Esophagus muscularis mucosa (tissue), 4 donors: ENCODE measurements at places on chromosomes 13 and 19. TPM values are rescaled to one million over a fixed set of nuclear protein-coding genes. Genes with fewer than 3 reads are reported as not detected.
A peak's percentile ranks its signal among the peaks of the same experiment; 100 is the strongest.

The RGS9BP gene
- 5.5 TPM for total RNA-seq

DNA sequence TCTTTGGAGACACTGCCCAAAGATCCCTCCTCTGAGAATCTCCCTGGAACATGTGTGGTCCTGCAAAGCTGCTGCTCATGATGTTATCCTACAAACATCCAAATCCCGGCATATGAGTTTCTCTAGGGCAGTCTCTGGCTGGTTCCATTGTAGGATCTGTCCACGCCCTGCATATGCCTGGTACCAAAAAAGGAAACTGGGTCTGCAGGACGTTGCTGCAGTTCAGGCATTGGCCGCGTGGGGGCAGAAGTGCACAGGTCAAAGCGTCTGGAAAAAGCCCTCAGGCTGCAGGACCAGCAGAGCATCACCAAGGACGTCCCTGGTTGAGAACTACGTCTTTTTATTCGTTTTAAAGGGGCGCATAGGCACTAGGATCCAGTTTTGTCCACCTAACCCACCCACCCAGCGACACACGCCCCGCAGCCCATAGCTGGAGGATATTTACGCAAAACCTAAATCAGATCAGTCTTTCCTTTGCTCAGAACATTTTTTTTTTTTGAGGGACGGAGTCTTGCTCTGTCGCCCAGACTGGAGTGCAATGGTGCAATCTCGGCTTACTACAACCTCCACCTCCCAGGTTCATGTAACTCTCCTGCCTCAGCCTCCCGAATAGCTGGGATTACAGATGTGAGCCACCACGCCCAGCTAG lies 12.9 kb upstream of the ZNF564 start:
- H3K36me3 ChIP-seq = no peaks in the 10 kb centered on the region
- peak overlapping the region; percentile 51 for H3K27ac ChIP-seq
- H3K4me3 ChIP-seq = peak overlapping the region; percentile 22
- peak; percentile 96 for DNase-seq
- no peaks in the 10 kb centered on the region for H3K27me3 ChIP-seq

The NCAN gene
- 0.17 TPM for total RNA-seq

- no peak overlapping the region for H3K27ac ChIP-seq
- no peaks in the 10 kb centered on the region for H3K36me3 ChIP-seq
- no peaks in the 10 kb centered on the region for H3K27me3 ChIP-seq
- no peak for DNase-seq
- H3K4me3 ChIP-seq = no peak overlapping the region
Observed at GRCh38 chr13:51608857-51609406, 24.7 kb downstream of the WDFY2 start.

The CTXN1 gene
- 41.1 TPM for total RNA-seq

DNA sequence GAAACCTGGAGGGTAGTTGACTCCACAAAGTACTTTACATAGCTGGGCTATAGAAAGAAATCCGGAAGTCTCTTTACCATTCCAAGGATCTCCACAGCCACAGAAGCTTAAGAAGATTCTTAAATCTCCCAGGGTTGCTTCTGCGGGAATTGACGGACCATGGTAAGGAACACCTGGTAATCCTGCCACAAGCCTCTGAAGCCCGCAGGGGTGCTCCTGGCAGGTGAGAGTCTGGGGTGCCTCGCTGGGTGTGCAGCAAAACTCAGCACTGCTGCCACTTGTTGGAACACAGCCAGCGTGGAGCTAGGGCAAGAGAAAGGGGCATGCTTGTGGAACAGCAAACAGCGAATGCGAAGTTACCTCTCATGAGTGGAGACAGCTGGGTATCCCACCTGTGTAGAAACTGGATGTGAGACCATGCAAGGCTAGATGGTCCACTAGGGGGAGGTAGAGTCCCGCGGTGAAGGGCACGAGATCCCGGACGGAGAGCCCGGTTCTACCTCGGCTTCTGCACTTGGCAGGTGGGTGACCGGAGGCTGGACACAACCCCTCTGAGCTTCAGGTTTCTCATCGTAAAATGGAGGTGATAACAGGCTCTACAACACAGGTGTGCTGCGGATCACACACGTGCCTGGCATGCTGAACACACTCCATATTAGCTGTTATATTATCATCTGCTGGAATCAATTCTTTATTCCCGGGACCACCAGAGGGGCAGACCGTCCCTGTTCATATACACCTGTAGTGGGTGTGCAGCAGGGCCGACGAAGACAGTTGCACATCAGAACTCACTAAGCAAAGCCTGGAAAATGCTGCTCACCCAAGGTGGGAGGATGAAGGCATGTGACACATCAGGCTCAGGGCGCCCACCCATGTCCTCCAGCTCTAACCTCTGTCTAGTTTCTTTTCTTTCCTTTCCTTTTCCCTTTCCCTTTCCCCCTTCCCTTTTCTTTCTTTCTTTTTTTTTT lies 24.1 kb upstream of the UBAC2 start:
- peak; percentile 95 for DNase-seq
- no peaks in the 10 kb centered on the region for H3K36me3 ChIP-seq
- peaks cover 7% of the 10 kb centered on the region for H3K4me1 ChIP-seq
- H3K27me3 ChIP-seq = no peaks in the 10 kb centered on the region
- H3K4me3 ChIP-seq = no peak overlapping the region
